DMS79 (cell line): ENCODE measurements at places on chromosomes 16 and 17.

- no peak for DNase-seq
Observed at GRCh38 chr17:30237296-30238002, 2.0 kb upstream of the SLC6A4 start.

DNA sequence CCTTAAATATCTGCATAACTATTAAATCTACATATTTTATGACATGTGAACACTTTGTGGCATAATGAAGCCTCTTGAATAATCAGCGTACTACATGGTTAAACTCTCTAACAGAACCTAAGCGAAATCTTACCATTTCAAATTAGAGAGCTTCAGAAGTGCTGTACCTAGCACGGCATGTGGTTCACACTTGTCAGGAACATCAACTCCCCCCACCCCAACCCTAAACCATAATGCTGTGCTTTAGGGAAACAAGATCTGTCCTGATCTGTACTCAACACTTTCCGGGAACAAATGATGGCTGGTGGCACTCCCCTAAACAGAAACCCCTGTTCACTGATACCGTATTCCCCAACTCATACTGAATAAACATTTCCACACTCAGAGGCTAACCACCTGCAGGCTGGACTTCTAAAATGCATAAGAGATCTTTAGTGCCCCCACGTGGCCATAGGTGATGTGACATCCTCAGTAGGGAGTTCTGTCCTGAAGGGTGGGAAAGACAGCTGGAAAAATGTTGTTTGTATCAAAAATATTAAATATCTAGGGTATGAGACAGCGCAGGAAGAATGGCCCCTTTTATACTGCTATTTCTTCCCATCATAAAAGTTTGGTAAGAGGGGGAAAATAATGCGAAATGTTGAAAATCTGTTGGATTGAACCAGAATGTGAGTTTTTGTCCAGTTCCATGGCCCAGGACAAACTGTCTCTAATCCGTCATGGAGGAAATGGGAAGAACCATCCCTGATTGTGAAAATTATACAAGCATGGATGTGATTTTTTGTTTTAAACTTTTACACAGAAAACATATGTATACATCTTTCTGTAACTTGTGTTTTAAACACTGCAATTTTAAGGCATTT is 88.6 kb downstream of the USP31 start:
- DNase-seq, result peak; percentile 39

DNA sequence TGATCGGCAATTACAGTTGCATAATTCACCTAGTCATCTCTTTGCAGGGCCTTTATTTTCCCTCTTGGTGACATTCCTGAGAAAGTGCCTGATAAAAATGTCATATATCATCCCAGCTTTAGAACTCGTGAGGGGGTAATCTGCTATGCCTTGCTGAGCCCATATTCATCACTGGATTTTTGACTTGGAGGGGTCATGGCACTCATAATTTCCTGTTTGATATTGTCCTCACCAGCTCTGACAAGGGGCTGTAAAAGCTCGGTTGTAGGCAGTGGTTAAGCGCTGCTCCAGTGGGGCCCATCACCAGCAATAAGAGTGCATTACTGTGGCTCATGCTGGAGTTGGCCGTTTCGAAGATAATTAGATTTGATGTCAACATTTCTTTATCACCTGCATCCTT is 227.3 kb downstream of the IRX3 start:
- DNase-seq, result no peak

- no peak for DNase-seq
Observed at GRCh38 chr17:80709090-80709695, 164.6 kb downstream of the RPTOR start.

DNA sequence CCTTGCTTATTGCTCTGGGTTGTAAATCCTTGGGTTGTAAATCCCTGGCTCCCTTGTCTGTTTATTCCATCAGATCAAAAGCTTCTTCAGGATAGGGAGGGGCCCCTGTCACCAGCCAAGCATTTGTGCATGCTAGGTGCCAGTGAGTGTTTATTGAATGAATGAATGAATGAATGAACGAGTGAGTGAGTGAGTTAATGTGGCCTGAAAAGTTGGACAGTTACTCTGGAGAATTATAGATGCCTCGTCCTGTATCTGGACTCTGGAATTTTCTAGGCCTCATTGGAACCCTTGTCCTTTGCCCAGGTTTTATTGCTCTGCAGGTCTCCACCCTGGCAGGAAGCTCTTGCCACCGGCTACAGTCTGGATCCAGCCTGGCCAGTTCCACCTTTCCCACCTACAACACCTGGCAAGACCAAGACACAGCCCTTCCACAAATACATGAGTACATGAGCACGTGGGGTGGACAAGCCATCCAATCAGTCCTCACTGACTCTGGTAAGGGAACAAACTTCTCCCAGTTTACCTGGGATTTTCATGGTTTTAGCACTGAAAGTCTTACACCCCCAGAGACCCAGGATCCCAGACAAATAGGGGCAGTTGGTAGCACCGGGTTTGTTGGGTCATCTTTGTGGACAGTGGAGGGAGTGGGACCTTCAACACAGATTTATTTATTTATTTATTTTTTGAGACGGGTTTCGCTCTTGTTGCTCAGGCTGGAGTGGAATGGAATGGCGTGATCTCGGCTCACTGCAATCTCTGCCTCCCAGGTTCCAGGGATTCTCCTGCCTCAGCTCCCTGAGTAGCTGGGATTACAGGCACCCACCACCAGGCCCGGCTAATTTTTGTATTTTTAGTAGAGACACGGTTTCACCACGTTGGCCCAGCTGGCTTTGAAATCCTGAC is 14.7 kb upstream of the CDH1 start:
- DNase-seq, result no peak

DNA sequence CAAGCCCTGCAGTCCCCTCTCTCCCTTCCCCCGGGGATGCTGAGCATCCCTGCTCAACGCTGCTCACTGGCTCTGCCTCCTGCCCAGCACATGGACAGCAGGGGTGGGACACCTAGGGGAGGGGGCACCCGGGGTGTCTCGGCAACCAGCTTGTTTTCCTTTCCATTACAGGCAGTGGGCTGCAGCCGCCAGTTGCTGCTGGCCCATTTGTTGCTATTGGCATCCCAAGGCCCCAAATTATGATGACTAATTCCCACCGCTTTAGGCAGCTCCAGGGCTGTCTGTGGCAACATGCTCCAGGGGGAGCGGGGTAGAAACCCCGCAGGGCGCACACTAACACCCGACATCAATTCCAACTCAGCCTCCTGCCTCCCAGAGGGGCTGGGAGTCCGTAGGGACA is 4.9 kb downstream of the SDK2 start:
- DNase-seq, result no peak

DNA sequence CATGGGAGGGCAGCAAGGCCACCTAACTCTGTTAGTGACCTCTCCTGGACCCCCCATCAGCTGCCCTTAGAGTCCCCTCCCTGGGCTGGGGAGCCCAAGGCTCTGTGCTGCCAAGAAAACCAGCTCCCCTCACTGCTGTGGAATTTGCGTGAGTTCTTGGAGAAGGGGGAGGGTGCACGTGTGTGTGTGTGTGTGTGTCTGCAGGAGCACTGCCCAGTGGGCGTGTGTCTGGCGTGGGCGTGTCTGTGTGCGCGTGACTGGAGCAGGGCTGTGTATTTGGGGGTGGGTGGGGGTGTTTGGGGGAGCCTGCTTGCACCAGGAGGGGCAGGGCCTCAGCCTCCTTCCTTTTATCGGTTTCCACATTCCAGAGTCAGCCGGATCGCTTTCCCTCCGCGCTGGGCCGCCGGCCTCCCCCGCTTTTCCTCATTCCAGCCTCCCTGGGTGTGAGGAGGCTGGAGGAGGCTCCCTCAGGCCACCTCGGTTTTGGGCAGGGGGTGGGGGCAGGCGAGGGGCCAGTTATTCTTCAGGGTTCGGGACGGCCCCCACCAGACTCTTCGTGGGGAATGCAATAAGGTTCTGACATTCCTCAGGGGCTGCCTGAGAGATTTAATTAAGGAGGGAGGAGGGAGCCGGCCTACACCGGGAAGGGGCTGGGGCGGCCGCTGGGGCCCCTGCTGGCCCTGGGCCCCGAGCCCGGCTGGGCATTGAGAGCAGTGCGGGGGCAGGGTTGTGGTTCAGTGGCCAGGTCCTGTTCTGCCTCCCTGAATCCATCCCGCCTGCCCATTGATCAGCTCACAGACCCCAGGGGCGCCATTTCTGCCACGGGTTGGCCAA is 2.5 kb downstream of the VASN start:
- DNase-seq, result no peak

DNA sequence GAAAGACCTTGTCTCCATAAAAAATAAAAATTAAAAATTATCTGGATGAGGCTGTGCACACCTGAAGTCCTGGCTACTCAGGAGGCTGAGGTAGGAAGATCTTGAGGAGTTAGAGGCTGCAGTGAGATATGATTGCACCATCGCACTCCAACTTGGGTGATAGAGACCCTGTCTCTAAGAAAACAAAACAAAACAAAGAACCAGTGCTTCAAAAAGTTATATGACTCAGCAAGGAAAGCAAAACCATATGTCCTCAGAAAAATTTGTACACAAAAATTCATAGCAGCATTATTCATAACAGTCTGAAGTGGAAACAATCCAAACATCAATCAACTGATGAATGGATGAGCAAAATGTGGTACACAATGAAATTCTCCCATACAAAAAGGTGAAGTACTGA is 48.9 kb downstream of the SLFN5 start:
- no peak for DNase-seq

DNA sequence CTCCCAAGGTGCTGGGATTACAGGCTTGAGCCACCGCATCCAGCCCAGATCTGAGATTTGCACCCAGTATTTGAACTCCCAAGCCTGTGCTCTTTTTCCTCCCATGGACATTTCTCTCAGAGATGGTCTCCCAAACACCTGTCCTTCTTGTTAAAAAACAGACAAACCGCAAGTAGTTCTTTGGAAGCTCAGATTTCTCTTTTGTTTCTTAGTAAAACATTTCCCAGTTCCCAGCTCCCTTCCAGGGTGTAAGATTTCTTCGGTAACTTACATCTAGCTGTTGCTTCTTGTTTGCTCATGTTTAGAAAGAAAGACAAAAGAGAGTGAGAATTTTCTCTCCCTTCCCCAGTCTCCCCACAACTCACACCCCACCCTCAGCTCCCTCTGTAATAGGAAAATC is 36.2 kb downstream of the IL4R start:
- no peak for DNase-seq

DNA sequence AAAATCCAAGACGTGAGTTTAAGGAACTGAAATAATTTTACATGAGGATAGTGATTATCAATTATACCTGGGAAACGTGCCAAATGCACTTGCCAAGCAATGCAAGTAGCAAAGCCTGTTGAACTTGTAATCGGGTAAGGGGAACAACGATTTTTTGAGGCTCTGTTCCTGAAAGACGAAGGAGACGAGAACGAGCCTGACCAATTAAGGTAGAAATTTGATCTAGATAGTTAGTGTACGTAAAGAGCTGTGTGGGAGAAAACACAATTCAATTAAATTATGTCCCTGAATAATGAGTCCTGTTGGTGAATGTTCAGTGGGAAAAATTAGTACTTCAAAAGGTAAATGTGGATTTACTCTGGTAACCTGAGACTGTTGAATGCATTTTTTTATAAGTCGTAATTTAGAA is 17.7 kb upstream of the KCTD5 start:
- peak; percentile 62 for DNase-seq

DNA sequence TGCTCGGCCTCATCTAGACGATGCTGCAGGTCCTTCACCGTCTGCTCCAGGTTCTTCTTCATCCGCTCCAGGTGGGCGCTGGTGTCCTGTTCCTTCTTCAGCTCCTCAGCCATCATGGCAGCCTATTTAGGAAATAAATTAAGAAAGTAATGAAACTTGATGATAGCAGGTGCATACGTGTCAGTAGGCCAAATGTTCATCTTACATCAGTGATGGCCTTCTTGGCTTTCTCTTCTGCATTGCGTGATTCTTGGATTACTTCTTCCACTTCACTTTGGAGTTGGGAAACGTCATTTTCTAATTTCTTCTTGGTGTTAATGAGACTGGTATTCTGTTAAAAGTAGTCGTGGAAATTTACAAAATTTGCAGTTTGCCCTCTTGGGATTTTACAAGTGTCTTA is 20.1 kb upstream of the MYH13 start:
- no peak for DNase-seq

DNA sequence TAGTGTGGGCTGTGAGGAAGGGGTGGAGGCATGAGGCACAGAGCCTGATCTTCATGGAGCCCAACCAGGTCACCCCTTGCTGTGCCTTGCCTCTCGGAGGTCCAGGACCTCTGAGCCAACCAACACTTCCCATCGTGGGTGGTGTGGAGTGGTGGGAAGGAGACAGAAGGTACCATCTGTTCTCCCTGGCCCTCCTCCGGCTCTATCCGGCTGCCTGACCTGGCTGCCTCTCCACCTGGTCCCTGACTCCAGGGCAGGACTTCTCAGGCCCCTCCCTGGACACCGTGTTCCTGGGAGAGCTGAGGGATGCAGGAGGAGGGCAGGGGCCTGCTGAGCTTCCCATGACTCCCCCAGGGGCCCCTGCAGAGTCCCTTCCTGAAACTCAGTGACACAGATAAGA is 3.9 kb downstream of the PDK2 start:
- no peak for DNase-seq

DNA sequence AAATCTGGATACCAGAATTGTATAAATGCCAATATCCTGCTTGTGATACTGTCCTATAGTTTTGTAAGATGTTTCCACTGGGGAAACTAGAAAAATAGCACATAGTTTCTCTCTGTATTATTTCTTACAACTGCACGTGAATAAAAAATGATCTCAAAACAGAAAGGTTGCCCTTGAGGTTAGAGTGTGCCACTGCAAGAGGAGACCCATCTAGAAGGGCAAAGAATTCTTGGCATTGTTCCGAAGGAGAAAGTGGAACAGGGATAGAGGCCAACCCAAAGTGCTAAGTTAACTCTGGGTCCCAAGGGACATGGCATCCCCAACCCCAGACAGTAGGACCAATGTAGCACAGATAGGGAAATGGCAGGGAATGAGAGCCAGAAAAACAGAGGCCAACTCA is 477.5 kb upstream of the HSBP1 start:
- DNase-seq, result no peak

GRCh38 chr17:81576621-81577277 is 24.6 kb upstream of the FAAP100 start:
- DNase-seq, result no peak

GRCh38 chr17:43341715-43342588 is 56.8 kb upstream of the ARL4D start:
- peak; percentile 35 for DNase-seq

GRCh38 chr16:20875355-20875650 is 24.9 kb downstream of the DCUN1D3 start:
- DNase-seq, result no peak

- peak; percentile 56 for DNase-seq
Observed at GRCh38 chr17:33940769-33941370, 314.2 kb upstream of the CCL2 start.

- no peak for DNase-seq
Observed at GRCh38 chr17:17298108-17298507, 5.1 kb upstream of the NT5M start.
